Hematopoietic multipotent progenitor cell treated with erythropoietin and hydrocortisone succinate and interleukin-3 and kit ligand, for 15 days (in vitro differentiated cells): ENCODE measurements at places on chromosomes 12 and 14.

DNA sequence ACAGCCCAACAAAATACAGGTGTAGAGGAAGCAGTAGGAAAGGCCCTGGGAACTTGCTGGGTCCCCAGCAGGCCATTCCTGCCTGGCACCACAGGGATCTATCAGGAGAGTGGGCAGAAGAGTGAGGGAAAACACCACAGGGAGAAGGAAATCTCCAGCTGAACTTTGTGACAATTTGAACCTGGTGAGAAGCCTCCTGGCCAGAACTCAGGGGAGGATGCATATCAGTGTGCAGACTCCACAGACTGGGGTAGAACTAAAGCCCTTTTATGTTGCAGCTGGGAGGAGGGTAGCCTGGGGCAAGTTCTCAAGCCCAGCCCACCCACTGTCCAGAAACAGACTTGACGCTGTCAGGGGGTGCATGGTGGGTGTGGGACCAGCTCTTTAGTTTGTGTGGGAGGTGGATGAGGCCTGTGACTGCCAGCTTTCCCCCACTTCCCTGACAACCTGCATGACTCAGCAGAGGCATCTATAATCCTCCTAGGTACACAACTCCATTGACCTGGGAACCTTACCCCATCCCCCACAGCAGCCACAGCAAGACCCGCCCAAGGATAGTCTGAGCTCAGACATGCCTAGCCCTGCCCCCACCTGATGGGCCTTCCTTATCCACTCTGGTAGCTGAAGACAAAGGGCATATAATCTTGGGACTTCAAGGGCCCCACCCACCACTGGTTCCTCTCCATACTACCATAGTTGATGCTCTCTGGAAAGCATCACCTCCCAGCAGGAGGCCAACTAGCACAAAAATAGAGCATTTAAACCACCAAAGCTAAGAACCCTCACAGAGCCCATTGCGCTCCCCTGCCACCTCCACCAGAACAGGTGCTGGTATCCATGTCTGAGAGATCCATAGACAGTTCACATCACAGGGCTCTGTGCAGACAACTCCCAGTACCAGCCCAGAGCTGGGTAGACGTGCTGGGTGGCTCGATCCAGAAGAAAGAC lies 28.9 kb downstream of the PNN start:
- DNase-seq: no peak

DNA sequence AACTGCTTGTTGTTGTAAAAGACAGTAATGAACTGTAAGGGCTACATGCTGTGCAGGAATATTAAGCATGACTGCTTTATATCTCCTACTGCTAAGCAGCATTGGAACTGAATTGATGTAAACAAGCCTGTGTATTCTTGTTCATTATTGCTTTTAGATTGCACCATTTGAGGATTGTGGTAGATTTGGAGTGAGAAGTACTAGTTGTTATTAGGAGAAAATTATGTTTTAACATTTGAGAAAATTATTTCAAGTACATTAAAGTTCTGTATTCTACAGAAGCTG lies 212.7 kb downstream of the ERC1 start:
- no peak for DNase-seq

DNA sequence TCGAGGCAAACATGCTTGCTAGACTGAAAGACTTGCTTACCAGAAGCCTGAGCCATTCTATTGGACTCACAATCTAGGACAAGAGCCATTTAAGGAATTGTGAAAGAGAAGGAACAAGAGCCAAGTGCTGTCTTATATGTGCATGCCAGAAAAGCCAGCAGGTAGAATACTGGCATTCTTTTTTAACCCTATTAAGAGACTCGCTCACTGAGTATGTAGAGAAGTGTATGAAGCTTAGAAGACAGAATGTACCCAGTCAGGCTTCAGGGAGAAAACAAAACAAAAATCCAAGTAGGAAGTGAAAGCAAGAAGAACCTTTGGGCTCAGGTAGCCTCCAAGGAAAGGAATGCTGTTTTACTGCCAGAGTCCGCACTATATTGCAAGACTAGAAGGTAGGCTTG lies 65.9 kb downstream of the DCAF5 start:
- no peak for DNase-seq

GRCh38 chr12:64029013-64029857 lies 184.7 kb downstream of the SRGAP1 start:
- no peak for DNase-seq

- DNase-seq: no peak
Observed at GRCh38 chr14:55837467-55837866, 257.5 kb downstream of the KTN1 start.

- no peak for DNase-seq
Observed at GRCh38 chr12:72453550-72453949, 181.4 kb downstream of the TRHDE start.

- DNase-seq: no peak
Observed at GRCh38 chr12:107541001-107541705, 144.4 kb upstream of the PWP1 start.

- no peak for DNase-seq
Observed at GRCh38 chr12:68622250-68622649, 11.6 kb downstream of the RAP1B start.

DNA sequence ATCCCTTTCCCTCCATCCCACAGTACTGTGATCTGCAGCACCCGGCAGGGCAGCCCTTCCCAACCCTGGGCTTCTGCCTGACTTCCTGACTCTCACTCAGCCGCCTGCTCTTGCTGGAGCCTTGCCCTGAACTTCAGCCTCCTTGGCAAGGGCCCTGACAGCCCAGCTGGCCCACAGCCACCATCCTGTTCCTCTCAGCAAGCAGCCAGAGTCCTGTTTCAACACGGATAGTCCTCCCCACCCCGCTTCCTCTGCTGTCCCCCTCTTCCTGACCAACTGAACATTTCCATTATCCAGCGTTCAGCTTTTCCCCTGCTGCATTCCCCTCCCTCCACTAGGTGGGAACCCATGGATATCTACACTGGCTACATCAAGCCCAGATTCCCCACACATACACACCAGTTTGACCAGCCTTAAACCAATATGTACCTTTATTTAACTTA lies 74.0 kb upstream of the MDM1 start:
- no peak for DNase-seq

- no peak for DNase-seq
Observed at GRCh38 chr12:75560167-75560566, 48.8 kb upstream of the KRR1 start.

DNA sequence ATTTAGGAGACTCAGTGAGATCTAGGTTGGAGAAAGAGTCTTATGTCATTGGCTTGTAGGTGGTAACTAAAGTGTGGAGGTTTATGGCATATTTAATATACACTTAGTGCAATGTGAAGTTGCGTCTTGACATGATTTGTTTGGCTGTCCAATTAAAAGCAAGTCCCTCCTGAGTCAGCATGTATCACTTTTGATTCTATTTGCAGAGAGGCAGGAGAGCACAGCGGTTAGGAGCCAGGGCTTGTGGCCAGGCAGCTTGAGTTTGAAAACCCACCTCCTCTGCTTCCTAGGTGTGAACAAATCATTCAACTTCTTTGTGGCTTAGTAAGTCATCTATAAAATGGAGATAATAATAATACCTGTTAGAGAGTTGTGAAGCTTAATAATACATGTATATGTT lies 68.5 kb upstream of the OTX2 start:
- DNase-seq: no peak

GRCh38 chr12:76879710-76880518 lies 1.1 kb upstream of the CSRP2 start:
- DNase-seq: no peak

DNA sequence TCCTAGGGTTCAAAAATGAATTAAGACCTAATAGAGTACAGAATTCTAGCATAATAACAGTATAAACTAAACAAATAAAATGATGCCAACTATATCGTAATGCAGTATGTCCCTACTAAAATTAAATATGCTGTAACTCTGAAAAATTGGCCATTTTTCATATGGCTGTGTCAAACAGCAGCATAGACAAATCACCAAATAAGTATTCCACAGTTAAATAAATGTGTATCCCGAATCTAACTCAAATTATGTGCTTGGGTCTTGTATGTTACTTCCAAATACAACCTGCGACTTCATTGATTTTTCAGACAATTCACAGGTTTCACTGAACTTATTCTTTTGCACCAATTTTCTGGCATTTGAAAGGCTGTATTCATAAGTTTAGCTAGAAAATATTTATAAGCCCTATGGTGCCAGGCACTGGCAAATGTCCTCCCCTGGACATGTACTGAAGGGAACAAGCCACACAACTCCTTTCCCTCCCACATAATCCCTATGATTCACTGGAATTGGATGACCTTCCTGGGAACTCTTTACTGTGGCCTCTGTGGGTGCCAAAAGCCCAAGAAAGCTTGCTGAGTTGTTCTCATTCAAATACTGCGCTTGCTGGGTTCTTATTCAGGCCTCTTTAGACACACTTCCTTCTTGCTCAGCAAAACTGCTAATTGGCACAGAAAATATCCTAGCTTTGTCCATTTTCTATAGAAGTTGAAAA lies 108.8 kb downstream of the KITLG start:
- DNase-seq: no peak

- DNase-seq: no peak
Observed at GRCh38 chr12:15278816-15279658, 43.3 kb upstream of the PTPRO start.

- DNase-seq: no peak
Observed at GRCh38 chr14:94974893-94975292, 182.4 kb downstream of the DICER1 start.

DNA sequence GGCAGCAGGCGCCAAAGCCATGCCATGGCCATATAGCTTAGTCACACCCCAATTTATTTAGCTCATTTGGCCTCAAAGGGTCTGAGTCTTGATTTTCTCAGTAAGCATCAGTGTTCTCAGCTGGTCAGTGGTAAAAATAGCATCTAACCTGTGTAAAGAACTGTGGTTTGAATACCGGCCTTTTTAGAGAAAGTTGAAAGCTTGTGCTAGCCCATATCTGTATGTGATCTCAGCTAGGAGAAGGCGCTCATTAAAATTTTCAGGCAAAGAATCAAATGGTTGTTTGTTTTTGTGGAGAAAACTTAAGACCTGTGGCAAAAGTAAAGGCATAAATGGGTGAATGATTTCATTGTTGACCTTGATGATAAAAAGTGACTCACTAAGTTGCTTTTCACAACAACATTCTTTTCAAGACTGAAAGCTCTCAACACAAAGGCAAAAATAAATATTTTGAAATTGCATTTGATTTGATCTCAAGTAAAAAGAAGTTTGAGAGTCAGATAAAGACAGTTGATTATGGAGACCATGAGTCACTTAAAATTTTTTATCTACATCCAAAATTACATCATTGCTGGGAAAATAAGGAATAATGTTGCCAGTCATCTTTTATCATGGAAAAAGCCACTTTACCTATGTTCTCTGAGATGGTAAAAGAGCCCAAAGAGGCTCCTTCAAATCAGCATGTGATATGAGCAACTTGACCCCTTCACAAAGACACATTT lies 128.5 kb upstream of the RGS6 start:
- DNase-seq: no peak

DNA sequence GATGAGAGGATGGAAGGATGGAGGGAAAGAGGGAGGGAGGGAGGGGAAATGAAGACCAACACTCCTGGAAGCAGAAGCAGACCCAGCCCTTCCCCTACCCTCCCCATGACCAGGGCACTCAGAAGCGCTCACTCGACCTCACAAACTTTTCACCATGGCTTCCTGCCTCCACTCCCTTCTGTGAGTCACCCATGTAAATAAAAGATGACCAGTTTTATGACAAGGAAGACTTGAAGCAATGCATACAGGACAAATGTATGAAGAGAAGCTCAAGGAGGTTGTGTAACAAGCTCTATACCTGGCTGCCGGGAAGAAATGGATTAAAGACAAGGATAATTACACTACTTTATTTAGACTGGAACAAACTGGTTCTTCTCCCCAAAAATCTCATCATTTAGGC lies 63.8 kb downstream of the CDC42BPB start:
- no peak for DNase-seq

DNA sequence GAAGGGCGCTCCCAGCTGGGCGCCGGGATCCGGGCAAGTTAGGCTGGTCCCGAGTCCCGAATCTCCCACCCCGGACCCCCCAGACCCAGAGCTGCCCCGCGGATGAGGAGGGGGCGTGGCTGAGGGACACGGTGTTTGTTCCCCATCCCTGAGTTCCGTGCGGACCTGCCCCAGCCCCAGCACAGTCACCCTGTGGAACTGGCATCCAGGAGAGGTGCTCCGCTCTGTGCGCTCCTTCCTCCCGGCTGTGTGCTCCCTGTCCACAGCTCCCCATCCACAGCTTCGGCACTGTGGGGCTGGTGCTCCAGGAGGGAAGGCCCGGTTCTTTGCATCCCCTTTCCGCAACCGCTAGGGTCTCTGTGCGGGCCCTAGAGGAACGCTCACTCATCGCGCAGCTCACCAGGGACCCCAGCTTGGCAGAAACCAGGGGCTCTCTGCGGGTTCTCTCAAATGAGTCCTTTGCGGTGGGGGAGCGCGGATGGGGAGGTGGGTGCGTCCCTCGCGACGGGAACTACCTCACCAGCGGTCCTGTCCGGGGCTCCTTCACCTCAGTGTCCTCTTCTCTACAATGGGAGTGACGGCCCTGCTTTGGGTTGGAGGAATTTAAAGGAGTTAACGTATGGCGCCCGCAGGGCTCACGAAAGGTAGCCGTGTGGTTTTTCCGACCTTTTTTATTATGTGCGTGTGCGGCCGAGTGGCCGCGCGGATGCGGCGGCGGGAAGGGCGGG lies 845 bp downstream of the TMEM132C start:
- no peak for DNase-seq

DNA sequence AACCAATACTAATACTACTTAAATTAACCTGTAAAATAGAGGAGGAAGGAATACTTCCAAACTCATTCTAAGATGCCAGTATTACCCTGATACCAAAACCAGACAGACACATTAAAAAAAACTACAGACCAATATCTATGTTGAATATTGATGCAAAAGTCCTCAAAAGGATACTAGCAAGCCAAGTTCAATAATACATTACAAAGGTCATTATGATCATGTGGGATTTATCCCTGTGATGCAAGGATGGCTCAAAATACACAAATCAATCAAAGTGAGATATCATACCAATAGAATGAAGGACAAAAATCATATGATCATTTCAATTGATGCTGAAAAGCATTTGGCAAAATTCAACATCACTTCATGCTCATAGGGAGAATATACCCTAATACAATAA lies 97.2 kb upstream of the ATXN7L3B start:
- DNase-seq: no peak

DNA sequence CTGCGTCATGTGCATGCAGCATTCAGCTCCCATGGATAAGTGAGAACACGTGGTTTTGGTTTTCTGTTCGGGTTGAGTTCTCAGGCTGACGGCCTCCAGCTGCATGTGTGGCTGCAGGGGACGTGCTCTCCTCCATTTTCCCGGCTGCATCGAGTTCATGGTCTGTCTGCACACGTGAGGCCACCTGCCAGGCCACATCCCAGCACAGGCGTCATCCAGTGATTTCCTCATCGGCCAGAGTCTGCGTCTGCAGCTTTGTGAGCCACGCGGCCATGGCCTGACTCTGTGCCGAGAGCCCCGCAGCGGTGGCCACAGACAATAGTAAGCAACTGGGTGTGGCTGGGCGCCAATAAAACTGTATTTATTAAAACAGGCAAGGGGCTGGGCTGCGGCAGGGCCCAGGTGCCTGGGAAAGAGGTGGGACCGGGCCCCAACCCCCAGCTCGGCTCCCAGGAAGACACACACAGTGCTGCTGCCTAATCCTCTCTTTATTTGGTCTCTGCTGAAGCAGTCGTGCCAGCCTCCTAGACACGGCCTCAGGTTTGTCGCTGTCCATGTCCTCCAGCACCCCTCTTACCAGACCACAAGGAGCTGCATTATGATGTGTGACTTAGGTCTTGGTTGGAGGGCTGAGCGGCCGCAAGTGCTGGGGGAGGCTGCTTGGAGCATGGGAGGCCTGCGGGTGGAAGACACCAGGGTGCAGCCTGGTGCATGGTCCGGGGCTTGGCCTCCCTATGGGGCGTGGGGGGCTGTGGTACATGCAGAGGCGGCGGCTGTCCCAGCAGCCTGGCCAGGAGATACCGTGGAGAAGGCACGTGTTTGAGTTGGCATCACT lies 52.0 kb downstream of the NOC4L start:
- no peak for DNase-seq

GRCh38 chr12:111283521-111283920 lies 85.4 kb downstream of the PHETA1 start:
- DNase-seq: no peak
